ENCODE measurements at places on chromosomes 4 and X.

DNA sequence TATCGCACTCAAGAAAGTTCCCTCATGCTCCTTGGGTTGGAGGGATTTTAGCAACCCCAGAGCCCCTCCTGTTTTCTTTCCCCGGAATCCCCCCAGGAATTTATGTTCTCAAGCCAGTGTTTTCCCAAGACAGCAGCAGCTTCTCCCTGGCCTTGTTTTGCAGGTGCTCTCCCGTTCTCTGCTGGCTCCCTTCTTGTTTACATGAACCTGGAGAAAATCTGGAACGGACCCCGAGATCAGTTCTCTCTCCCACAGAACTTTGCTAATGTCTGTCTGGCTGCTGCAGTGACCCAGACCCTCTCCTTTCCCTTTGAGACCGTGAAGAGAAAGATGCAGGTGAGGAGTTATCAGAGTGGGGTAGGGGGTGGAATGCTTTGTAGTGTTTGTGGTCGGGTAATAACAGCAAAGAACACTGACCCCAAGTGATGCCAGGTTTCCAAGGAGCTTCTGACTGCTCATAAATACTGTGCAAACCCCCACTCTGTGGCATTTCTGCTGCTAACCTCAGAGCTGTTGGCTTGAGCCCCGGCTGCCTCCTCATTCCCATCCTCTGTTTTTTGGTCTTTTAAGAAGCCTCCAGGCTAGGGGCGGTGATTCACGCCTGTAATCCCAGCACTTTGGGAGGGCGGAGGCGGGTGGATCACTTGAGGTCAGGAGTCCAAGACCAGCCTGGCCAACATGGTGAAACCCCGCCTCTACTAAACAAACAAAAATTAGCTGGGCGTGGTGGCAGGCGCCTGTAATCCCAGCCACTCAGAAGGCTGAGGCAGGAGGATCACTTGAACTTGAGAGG, 11.1 kb downstream of the SLC25A43 start:
- DNase-seq = peak; percentile 58

- no peak for DNase-seq
Observed at GRCh38 chr4:126012691-126013290, 698.0 kb downstream of the FAT4 start.

DNA sequence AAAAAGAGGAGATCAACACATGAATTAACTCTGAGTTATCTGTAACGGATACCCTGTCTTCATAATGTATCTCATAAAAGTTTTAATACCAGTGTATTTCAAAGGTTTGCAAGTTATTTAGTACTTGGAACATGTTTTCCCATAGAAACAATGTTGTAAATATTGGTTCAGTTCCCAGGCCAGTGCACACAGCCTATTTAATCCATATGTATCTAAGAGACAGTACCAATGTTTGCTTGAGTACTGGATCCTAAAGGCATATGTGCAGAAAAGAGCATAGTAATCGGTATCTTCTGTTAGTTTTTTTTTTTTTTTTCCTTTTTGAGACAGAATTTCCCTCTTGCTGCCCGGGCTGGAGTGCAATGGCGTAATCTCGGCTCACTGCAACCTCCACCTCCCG, 46.1 kb downstream of the SLIT2 start:
- DNase-seq = no peak

DNA sequence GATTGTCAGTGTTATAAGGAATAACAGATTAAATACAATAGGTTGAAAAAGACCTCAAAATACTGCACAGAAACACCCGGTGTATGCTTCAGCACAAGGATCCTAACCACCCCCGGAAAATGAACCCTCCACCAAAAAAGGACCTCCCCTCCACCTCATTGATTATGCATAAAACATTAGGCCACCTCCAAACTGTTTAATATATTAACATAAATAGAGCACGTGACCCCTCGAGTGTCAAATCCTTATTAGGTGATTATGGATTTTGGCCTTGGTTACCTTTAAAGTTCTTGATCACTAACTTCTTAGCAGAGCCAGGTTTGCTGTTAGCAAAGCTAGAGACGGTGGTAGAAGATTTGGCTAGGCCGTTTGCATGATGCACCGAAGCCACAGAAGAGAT, 958 bp downstream of the CUL4B start:
- no peak for DNase-seq

- no peak for DNase-seq
Observed at GRCh38 chr4:82230306-82230705, 143.5 kb downstream of the HNRNPD start.

DNA sequence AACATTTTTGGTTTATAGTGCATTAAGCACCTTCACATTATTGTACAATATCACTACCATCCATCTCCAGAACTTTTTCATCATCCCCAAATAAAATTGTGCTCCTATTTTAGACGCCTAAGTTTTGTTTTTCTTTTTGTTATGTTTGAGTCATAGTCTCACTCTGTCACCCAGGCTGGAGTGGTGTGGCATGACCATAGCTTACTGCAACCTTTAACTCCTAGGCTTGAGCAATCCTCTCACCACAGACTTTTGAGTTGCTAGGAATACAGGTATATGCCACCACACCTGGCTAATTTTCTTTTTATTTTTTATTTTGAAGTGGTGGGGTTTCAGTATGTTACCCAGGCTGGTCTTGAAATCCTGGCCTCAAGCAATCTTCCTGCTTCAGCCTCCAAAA, 33.9 kb downstream of the PRSS12 start:
- DNase-seq = no peak

- DNase-seq = no peak
Observed at GRCh38 chr4:158825433-158826036, 56.7 kb downstream of the FNIP2 start.

- no peak for DNase-seq
Observed at GRCh38 chrX:96386981-96387380, 297.7 kb upstream of the DIAPH2 start.

DNA sequence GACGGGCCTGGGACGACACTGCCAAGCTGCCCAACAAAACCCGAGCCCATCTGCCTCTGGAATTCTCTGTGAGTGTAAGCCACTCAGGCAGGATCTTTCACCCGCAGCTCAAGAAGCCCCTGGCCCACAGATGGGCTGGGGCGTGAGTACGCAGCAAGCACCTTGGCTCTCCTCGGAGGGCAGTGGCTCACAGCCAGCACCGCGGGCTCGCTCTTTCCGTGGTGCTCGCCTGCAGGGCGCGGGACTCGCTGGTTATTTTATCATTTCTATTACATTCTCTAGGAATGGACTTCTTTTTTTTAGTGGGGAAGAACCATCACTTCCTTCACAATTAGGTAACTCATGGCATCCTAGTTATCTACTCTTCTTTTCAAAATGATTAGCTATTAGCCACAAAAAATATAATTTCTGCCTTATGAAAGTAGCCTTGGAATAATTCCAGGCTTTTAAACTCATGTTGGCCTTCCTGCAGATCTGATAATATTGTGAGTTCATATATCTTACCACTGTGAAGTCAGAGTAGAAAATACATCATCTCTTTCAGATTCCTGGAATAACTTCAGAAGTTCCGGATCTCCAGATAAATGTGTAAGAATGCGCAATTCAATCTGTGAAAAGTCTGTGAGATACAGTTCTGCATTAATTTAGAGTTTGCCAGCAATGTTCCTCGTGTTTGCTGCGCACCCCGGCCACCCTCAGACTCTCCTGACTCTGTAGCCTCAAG, 68.6 kb downstream of the NAT8L start:
- DNase-seq = no peak

DNA sequence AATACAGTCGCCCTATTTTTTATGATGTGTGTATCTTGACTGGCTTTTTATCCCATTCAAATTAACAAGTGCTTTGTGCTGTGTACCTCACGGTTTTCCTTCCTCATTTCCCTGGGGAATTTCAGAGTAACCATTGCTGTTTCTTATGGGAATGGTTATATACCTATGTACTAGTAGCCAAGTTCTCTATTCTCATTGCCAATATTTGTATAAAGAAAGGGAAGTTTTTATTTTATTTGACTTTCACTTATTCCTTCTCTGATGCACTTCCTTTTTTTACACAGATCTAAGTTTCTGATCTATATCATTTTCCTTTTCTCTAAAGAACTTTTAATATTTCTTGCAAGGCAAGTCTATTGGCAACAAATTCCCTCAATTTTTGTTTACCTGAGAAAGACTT, 181.3 kb downstream of the SOWAHB start:
- no peak for DNase-seq

DNA sequence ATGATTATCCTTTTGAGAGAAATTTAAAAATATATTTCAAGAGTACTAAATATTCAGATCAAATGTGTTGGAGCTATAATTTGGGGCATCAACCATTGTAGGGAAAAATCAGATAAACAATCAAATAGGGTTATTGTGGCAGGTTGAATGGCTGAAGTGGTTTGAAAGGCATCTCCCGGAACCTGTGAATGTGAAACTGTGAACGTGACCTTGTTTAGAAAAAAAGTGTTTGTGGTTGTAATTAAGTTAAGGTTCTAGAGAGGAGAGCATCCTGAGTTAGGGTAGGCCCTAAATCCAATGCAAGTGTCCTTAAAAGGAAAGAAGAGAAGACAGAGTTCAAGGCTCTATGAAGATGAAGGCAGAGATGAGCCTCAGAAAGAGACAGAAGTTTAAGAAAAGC, 37.4 kb downstream of the ADGRA3 start:
- no peak for DNase-seq

DNA sequence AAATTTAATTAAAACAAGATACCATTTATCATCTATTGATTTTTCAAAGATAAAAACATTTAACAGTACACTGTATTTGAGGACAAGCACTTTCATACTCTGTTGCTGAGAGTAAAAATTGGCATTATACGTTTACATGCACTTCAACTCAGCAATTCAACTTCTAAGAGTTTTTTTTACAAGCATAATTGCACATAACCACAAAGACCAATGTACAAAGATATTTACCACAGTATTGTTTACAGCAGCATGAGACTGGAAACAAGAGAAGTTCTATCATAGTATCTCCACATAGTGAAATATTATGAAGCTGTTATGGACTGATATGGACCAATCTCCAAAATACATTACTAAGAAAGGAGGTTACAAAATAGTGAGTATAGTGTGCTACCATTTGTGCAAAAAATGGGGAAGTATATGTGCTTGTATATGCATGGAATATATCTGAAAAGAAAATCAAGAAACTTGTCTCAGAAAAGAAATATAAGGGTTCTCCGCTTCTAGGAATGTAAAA, 10.9 kb downstream of the GAB3 start:
- DNase-seq = no peak

DNA sequence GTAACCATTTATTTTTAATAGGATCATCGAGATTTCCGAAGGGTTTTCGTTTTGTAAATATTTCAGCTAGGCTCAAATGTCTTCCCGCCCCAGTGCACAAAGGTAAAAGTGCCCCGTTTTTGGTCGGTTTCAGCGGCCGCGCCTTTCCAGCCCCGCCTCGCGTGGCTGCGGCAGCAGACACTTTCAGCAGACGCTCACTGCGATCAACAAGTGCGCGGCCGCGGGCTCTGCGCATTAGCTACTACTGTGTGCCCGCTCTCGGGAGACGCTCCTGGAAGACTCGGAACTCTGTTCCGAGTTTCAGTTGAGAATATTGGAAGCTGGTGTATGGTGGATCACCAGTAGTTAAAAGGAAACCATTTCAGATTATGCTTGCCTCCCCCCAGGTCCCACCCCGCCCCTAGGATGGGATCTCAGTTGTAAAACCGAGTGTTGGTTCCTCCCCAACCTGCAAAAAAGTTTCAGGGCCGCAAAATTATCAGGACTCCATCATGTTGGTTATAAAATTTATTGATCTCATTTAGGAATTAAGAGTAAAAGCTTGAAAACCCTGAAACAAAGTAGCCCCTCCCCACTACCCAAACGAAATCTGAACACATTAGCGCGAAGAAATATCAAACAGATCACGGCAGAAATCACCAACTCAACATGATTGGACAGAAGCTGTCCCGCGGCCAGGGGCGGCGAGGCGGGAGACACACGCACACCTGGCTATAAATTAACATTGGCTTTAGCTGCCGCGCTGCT, 2.2 kb downstream of the SOX3 start:
- no peak for DNase-seq

DNA sequence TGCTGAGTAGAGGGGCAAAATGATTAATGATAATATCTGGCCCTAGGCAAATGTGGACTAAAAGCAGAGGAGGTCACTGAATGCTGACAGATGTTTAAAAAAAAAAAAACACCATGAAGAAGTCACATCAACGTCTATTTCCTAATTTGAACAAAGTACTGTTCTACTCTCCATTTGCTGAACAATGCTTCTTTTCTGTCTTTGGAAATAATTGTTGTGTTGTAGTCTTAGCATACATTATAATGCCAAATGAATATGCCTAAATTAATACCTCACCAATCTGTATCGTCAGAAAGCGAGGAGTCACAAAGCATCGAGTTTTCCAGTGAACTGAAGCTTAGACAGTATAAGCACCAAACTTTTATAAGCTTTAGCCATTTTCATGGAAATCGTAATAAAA, 140.9 kb upstream of the JADE1 start:
- no peak for DNase-seq

- DNase-seq = peak; percentile 87
Observed at GRCh38 chrX:2370456-2370855, 130.3 kb downstream of the DHRSX start.

- DNase-seq = peak; percentile 34
Observed at GRCh38 chrX:150258463-150259430, 104.4 kb upstream of the MAMLD1 start.

DNA sequence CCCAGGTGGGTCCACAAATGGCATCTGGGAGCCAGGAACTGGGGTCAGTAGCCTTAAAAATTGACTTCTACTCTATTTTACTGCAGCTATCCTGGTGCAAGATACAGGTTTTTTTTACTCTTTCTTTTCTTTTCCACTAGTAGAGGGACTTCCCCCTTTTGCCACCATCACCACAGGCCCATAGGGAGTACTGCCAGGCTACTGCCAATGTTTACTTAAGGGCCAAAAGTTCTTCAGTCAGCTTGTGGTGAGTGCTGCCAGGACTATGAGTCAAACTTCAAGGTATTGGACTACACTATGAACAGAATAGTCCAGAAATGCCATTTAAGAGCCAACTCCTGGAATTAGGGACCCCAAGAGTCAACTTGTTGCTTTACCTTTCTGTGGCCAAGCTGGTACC, 94.7 kb downstream of the EDA2R start:
- DNase-seq = no peak

GRCh38 chr4:28890949-28891775, 1829.0 kb upstream of the PCDH7 start:
- peak; percentile 19 for DNase-seq

DNA sequence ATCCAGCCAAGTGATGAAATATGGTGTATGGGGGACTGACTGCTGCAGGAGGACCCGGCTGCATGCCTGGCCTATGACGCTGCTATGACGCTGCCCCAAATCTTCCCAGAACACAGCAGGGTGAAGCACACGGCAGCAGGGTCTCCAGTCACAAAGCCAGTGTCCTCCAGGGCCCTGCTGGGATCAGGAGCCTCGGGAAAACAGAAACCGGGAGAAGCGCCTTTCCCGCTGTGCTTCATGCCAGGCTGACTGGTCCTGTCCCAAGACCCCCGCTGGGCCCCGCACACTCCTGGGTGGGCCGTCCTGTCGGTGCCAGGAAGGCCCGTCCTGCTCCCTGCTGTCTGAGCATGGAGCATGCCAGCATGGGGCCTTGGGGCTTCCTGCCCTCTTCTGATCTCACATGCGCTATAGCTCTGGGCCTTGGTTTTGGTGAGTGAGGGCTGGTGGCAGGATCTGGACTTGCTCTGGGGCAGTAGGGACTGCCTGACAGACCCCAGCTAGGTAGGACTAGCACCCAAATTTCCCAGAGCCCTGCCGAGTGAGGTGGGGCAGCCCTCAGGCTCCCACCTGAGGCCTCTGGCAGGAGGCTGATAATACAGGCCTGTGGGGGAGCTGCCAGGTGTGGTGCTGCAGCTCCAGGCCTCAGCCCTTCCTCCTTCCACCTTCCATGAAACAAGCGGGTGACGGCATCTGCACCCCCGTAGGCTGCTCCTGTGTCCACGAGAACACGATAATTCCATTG, 64.0 kb downstream of the ACOX3 start:
- DNase-seq = no peak

GRCh38 chr4:16082426-16083240, 1.2 kb downstream of the PROM1 start:
- DNase-seq = peak; percentile 26
